ENCODE measurements at places on chromosomes 4 and X.

GRCh38 chrX:48083212-48083611 is 11.8 kb upstream of the ZNF630 start:
- DNase-seq: peak; percentile 57

GRCh38 chrX:5490786-5491563 is 737.7 kb downstream of the NLGN4X start:
- DNase-seq: no peak

DNA sequence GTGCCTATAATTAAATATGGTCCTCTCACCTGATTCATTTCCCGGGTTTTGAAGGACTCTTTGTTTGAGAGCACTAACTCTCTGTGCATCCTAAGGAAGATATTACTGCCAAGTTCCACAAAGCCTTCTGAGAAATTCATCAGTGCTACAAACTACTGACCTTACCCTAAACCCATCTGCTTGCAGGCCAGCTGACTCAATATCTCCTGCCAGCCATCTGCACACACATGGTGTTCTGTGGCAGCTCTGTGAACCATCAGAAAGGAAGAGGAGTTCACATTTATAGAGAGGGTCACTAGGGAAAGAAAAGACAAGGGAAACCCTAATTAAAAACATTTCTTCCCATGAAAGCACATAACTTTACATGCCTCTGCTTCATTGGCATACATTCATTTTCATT is 156.7 kb downstream of the ATP10D start:
- peak; percentile 23 for DNase-seq

- peak; percentile 92 for DNase-seq
These were observed 141.1 kb downstream of the MAML3 start for GRCh38 chr4:140012688-140013486.

DNA sequence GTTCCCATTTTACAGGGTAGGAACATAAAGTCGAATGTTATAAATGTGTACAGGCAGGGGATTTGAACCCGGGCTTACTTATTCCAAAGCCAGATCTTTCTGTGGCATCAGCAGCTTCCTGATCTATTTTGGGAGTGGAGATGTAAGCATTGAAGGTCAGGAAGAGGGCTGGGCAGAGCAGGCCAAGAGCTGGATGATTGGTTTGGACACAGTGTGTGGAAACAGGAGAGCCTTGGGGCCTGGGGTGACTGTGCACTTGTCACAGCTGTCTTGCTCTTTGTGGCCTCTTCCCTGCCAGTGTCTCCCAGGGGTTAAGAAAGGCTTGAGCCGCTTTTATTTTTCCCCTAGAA is 127.9 kb upstream of the ENPP6 start:
- no peak for DNase-seq

DNA sequence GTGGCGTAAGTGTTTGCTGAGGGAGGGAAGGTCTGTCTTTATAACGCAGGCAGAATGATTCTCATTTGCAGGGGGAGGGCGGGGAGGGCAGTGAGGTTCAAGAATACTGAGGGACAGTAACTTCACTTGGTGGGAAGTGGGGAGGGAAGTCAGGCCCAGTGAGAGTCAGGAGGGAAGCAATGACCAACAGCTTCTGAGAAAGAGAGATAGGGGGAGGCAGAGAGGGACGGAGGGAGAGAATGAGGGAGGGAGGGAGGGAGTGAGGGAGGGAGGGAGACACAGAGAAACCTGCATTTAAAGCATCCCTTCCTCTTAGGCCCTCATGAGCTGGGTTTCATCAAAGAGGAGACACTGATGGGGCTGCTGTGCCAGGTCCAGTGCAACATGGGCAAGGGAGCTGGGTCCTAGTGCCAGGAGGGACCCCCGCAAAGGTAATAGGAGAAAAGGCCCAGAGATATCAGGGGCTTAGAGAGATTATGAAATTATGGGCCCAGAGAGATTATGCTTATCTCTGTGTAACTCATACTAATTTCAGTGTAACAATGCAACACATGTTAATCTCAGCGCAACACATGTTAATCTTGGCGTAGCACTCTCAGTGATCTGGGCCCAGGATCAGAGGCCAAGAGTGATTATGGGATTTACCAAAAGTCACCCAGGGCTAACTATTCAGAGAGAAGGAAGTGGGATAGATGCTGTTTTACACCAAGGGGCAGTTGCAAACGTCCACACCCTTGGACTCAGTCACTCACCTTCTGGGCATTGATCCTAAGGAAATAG is 112.1 kb downstream of the DRD5 start:
- no peak for DNase-seq

- DNase-seq: no peak
These were observed 85.7 kb upstream of the UCP1 start for GRCh38 chr4:140654495-140654814.

GRCh38 chr4:17722356-17722700 is 59.1 kb downstream of the FAM184B start:
- DNase-seq: no peak

- peak; percentile 69 for DNase-seq
These were observed 2.3 kb downstream of the PF4V1 start for GRCh38 chr4:73855406-73855805.

DNA sequence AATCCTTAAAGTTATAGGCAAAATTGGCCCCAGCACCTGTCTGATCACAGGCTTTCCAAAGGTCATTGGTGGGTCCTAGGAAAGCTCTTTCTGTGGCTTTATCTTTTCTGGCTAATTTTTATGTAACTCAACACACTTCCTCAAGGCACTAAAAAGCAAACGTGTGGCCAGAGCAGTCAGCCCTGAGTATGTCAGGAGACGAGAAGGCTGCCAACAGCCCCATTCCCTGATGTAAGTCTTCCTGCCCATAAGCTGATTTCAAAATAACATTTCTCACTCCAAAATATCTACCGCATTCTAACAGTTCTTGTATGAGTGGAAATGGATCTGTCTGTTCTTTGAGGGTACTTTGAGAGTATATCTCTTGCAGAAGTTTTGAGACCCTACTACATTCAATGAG is 25.5 kb upstream of the FUNDC1 start:
- peak; percentile 43 for DNase-seq

DNA sequence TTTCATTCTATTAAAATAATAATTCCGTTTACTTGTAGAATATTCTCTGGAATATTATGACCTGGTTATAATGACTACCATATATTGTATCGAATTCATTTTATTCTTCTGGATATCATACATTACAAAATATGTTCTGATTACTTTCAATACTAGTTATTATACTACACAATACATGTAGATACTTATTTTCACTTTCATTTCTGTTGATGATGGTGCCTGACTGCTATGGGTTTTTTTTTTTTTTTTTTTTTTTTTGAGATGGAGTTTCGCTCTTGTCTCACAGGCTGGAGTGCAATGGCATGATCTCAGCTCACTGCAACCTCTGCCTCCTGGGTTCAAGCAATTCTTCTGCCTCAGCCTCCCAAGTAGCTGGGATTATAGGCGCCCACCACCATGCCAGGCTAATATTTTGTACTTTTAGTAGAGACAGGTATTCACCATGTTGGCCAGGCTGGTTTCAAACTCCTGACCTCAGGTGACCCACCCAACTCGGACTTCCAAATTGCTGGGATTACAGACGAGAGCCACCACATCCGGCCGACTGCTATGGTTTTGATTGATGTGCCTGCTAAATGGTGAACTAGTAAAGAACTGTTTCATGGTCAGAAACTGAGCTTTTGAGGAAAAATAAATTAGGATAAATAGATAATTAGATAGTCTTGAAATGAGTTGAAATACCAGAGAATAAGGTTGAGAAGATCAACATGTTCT is 39.5 kb downstream of the PCDH10 start:
- DNase-seq: no peak

DNA sequence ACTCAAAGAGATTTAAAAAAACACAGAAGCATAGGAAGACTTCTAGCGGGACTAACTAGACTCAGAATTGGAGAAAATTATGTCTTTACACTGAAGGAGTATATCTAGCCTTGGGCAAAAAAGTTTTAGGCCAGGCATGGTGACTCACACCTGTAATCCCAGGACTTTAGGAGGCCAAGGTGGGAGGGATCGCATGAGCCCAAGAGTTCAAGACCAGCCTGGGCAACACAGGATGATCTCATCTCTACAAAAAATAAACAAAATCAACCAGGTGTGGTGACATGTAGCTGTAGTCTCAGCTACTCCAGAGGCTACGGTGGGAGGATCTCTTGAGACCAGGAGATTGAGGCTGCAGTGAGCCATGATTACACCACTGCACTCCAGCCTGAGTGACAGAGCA is 99.5 kb downstream of the NEUROG2 start:
- DNase-seq: no peak

Data from cardiac fibroblast (primary cell).